Right lobe of liver (tissue), 6 donors: ENCODE measurements at places on chromosomes 2 and 18.

GRCh38 chr2:7437141-7437540, 519.9 kb downstream of the RNF144A start:
- DNase-seq, result no peak

GRCh38 chr18:21509062-21509461, 91.4 kb downstream of the ESCO1 start:
- no peak for DNase-seq

- DNase-seq, result no peak
Observed at GRCh38 chr2:12613137-12613835, 103.5 kb upstream of the TRIB2 start.

DNA sequence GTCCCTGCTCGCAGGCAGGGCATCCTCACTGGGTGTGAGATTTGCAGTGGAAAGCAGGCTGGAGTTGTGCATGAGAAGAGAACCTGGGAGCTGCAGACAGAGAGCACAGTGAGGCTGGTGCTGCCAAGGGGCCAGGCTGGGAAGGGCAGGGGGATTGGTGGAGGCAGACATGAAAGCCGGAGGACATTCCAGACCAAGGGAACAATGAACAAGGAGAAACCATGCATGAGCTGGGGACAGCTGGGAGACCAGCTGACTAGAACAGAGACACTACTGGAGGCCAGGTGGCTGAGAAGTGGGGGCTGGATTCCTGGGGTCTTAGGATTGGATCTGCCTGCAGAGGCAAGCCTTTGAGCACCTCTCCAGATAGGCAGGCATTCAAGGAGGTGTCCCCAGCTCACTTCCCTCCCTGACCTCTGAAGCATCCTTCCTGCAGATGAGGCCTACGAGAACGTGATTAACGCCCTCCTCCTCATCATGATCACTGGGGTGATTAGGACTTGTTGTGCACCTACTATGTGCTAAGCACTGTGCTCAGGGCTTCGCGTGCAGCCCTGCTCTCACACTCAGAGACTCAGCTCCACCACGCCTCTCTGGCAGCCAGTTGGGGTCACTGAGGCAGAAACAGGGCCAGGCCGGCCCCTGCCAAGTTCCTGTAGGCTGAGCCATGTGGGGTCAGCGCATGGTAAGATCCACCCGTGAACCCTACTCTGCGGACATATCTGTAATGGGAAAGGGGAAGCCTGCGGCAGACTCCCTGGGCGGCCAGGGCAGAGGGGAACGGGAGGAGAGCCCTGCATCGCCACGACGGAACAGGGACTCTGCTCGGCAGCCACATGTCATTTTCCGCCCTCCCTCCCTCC, 74.8 kb upstream of the SLC66A3 start:
- DNase-seq, result no peak

DNA sequence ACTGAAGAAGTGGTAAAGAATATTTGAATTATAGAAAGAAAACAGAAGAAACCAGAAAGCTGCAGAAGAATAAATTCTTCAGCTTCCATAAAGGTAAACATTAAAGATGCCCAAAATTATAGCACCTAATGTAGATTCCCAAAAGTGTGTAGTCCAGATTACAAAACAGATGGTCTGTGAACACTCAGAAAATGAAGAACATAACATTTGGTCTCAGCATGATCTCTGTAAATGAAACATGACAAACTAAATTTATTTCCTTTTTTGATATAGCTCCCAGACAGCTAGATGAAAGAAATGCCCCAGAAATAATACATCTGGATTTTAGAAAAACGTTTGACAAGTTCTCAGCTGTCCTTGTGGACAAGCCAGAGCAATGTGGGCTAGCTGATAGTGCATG, 794.2 kb upstream of the NXPH2 start:
- no peak for DNase-seq

- no peak for DNase-seq
Observed at GRCh38 chr2:29053223-29053622, 21.1 kb downstream of the PCARE start.

GRCh38 chr2:39975476-39976020, 196.5 kb upstream of the THUMPD2 start:
- DNase-seq, result no peak

GRCh38 chr18:49250816-49251388, 209.5 kb downstream of the DYM start:
- DNase-seq, result no peak

- DNase-seq, result no peak
Observed at GRCh38 chr2:131646669-131647297, 119.1 kb downstream of the CCDC74A start.

- DNase-seq, result no peak
Observed at GRCh38 chr18:56836173-56836572, 185.0 kb downstream of the WDR7 start.

- no peak for DNase-seq
Observed at GRCh38 chr2:143125717-143126116, 3.5 kb upstream of the ARHGAP15 start.

DNA sequence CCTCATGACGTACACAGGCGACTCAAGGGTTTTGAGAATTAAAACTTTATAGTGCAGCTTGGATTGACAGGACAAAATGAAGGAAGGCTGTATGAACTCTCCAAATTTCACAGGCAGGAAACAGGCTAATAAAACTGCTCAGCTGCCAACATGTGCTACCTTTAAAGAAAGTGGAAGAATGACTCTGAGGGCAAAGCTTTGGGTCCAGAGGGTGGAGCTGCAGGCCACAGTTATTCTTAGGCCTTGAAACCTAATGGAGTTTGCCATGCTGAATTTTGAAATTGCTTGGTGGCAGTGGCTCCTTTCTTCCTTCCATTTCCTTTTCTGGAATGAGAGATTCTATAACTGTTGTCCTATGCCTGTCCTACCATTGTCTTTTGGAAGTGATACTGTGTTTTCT, 34.8 kb downstream of the HAT1 start:
- DNase-seq, result no peak

DNA sequence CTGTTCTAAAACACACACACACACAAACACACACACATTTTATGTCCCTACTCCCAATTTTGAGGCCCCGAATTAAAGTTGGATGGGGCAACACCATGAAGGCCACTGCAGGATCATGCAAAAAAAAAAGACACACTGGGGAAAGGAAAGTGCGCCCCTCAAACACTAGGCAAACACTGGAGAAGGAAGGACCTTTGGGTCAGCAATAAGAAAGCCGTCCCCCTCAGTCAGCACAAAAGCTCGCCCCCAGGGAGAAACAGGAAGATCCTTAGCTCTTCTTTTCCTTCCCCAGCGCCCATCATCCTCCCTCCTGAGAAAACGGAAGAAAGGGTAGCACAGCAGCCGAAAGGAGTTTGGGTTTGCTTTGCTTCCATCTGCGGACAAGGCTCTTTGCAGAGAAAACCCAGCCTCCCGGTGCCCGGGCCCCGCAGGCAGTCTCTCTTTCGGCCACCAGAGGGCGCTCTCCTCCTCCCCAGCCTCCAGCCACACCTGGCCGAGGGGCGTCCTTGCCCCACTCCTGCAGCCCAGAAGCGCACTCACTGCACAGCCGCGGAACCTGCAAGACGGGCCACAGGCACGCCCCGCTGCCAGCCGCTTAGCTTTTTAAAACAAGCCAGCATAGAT, 248.5 kb downstream of the CDH20 start:
- DNase-seq, result peak; percentile 80

- no peak for DNase-seq
Observed at GRCh38 chr2:129870685-129871241, 108.7 kb upstream of the RAB6C start.

DNA sequence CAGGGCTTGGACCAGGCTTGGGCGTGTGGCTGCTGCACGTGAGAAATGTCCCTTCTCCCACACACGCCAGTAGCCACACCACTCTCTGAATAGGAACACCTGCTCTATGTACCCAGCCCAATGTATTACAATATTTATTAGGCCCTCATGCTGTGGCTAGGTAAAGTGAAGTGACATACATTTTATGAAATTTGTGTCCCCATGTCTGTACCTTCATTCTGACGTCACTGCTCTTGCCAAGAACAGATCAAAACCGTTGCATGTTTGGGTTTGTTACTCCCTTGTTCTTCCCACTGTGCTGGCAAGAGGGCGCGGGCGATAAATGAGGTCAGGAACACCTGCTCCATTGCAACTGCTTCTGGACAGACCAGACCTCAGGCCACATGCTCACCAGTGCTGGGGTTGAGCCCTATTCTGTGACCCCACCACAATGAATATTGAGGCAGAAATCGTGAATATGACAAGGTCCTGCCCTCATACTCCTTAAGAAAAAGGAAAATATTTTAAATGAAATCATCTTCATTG, 436.4 kb upstream of the SALL3 start:
- no peak for DNase-seq

DNA sequence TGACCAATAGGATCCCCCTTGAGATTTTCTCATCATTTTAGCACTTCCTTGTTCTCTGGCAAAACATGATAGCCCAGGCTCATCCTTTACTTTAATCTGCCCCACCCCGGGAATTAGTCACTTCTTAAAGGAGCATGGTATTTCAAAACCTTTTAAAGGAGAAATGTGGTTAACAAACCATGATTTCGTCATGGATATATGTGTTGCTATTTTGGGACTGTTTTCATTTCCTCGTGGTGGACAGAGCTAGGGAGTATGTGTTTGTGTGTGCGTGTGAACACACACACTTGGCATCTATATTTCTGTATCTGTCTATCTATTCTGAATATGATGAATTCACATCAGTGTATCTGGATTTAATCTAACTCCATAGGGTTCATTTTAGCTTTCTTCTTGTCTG, 128.1 kb downstream of the BIRC6 start:
- DNase-seq, result no peak

- DNase-seq, result no peak
Observed at GRCh38 chr2:69175790-69176715, 163.1 kb downstream of the ANTXR1 start.

DNA sequence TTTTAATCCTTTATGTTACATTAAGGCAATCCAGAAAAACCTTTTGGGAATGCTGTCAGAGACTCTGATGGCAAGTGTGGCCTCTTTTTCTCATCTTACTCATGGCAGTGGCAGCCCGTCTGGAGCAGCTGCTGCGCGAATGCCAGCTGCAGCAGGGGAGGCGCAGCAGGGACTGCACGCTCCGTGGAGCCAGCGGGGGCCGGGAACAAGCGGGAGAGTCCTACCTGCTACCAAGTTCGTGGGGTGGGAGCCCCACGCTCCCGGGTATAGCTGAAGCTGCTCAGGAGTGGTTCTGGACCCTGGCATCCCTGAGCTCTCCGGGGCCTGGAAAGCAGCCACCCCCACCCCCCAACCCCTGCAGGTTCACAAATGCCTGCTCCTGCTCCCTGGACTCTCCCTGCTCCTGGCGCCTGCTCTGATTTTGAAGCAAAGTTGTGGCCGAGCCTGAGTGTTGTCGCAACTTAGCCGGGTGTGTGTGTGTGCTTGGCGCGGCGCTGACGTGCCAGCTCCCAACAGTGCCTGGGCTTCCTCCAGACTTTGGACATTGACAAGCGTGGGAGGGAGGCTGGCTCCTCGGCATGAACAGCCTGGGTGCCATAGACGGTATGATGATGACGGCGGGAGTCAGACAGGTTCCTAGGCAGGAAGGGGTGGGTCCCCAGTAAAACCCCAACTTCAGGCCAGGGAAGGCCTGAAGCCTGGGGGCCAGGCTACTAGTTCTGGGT, 21.7 kb downstream of the TMX3 start:
- DNase-seq, result no peak

DNA sequence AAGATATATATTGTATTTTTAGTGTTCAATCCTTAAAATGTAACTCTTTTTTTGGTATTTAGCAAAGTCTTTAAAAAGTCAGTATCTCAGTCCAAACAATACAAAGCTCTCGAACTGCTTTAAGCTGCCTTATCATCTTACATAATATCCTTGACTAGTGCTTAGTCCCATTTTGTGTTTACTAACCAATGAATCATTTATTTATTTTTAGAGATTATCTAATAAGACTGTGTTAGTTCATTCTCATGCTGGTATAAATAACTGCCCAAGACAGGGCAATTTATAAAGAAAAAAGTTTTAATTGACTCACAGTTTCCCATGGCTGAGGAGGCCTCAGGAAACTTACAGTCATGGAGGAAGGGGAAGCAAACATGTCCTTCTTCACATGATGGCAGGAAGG, 248.3 kb upstream of the KYNU start:
- DNase-seq, result no peak

DNA sequence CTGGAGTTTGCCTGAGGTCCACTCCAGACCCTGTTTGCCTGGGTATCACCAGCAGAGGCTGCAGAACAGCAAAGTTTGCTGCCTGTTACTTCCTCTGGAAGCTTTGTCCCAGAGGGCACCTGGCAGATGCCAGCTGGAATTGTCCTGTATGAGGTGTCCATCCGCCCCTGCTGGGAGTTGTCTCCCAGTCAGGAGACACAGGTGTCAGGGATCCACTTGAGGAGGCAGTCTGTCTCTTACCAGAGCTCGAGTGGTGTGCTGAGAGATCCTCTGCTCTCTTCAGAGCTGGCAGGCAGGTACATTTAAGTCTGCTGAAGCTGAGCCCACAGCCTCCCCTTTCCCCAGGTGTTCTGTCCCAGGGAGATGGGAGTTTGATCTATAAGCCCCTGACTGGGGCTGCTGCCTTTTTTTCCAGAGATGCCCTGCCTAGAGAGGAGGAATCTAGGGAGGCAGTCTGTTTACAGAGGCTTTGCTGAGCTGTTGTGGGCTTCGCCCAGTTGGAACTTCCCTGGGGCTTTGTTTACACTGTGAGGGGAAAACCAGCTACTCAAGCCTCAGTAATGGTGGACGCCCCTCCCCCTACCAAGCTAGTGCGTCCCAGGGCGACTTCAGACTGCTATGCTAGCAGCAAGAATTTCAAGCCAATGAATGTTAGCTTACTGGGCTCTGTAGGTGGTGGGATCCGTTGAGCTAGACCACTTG, 34.7 kb downstream of the TFPI start:
- DNase-seq, result no peak

GRCh38 chr18:10899481-10899880, 249.9 kb downstream of the PIEZO2 start:
- no peak for DNase-seq

- peak; percentile 62 for DNase-seq
Observed at GRCh38 chr18:11981543-11982366, 448 bp downstream of the IMPA2 start.

GRCh38 chr18:45617284-45617683, 2.0 kb downstream of the SLC14A2 start:
- DNase-seq, result no peak

DNA sequence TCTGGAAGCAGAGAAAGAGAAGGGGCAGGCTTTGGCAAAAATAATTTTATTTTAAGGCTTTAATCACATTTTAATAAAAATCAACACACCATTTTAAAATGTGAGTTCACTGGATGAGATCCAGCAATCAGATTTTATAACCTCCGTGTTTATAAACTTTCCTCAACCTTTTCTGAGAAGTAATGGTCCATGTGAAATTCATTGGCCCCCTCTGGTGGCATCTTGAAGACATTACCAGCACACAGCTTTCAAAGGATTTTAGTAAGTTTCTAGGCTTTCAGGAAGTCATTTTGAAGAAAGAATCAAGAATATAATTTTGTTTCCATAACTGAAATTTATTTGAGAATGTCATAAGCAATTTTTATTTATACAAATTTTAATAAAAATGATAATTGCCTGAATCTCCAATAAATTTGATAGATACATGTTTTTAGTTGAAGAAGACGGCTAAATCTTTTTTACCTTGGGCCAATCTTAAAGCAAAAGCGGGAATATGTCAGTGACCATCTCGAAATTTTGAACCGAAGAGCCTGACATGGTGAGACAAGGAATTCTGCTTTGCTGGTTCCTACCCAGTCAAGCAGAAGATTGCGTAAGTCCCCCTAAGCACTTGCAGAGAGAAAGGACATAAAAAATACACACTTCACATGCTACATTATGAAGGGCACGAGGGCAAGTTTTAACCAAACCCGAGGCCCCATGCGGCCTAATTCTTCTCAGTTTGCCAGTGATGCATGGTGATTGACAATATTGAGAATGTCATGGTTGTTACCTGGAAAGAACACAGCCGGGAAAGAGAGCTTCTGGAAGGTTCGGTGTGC, 128.4 kb upstream of the CBLN2 start:
- no peak for DNase-seq

GRCh38 chr2:43305517-43305916, 79.1 kb upstream of the ZFP36L2 start:
- no peak for DNase-seq
